Pancreas (tissue), 10 donors: ENCODE measurements at places on chromosomes 11 and 22.

DNA sequence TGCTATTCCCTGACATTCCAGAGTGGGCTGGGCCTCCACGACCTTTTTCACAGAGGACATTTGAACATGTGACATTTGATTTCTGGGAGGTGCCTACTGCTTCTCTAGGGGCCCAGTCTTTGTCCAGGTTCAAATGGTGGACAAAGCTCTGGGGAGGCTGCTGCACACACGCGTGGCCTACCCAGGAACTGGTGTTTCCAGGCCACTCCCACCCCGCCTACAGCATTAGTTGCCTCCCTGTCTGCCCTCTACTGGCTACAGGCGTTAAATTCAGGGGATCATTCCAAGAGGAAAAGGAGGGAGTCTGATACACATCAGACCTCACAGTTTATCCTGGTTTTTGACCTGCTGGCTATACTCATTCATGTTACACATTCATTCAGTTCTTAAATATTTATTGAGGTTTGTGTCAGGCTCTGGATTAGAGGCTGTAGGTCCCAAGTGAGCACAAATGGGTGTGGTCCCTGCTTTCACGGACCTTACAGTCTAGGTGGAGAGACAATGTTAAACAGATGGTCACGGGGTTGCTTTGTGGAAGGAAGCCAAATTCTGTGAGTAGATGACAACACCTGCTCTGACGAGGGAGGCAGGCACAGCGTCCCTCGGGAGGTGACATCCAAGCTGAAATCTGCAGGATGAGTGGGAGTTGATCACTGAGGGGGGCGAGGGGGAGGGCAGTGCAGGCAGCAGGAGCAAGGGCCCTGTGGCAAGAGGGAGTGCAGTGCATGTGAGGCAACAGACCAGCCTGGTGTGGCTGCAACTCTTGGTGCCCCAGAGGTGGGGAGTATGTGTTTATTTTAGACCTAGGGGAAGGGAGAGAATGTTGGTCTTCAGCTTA is 11.8 kb downstream of the TUB start:
- DNase-seq: no peak

- no peak for DNase-seq
Observed at GRCh38 chr11:134751766-134752165, 339.7 kb upstream of the B3GAT1 start.

DNA sequence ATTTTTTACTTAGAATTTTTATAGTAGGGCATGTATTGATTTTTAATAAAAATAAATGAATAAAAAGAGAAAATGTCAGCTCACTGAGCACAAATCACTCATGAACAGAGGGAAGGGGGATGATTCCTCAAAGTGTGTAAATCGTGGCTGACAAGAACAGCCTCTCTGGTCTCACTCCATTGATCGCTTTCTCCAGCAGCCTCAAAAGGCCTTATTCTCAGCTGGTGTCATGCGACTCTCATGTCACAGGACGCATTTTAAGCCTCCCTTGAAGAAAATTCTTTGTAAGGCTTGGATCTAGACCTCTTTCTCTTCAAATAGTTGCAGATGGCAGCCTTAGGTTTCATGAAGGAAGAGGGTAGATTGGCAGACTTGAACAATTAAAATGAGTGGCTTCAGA is 33.9 kb upstream of the SLC5A12 start:
- DNase-seq: no peak

- DNase-seq: no peak
Observed at GRCh38 chr11:97888641-97889040, 1132.1 kb upstream of the CNTN5 start.

GRCh38 chr11:3865388-3866193 is 10.1 kb downstream of the STIM1 start:
- DNase-seq: no peak

DNA sequence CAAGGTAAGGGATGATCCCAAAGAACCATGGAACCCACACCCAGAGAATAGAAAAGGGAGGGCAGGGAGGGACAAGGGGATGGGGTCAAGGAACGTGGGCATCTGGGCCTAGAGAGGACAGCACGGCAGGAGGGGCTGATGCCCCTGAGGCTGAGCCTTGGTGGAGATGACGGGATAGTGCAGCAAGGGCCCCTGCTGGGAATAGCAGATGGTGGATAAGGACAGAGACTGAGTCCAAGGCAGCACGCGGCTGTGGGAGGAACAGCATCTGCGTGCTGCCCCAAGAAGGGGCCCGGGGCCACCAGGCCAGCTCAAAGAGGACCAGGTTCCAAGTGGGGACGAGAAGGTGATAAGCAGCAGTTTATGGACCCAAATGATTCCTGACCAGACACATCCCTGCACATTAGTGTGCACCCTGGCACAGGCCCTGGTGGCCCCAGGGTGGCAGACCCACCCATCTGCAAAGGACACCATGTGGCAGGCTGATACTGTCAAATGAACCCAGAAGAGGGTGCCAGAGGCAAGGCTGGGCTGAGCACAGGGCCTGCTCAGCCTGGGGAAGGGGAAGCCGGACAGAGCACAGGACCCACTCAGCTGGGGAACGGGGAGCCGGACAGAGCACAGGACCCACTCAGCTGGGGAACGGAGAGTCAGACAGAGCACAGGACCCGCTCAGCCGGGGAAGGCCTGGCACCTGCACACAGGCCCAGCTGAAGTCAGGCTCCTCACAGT is 12.8 kb upstream of the TESMIN start:
- DNase-seq: no peak

DNA sequence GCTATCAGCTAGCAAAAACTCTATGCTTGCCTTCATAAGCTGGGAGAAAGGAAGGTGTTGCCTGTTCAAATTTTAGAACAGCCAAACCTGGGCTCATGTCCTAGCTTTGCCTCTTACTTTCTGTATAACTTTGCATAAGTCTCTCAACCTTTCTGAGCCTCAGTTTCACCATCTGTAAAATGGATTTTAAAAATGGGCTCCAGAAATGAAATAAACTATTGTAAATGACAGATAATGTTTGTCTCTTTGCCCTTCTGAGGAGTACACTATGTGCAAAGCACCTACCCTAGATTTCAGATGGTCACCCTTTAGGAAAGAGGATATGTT is 68.7 kb downstream of the FAM168A start:
- DNase-seq: no peak

DNA sequence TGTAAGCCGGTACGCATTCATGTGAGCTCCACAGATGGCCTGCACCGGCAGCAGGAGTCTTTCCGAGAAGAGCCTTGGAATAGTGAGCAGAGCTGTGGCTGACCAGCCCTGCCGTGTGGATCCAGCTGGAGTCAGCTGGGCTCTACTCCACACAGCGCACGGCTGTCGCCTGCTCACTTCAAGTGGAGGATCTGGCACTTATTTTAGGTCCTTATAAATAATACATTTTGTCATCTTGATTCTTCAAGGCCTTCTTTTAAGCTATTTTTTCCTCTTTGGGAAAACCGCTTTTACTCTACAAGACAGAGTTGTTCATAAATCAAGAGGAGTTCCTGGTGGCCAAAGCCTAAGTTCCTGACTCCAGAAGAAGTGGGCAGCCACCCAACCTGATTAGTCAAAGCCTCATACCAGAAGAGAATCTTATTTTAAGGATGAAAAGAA is 93.8 kb downstream of the KCNC1 start:
- DNase-seq: no peak

DNA sequence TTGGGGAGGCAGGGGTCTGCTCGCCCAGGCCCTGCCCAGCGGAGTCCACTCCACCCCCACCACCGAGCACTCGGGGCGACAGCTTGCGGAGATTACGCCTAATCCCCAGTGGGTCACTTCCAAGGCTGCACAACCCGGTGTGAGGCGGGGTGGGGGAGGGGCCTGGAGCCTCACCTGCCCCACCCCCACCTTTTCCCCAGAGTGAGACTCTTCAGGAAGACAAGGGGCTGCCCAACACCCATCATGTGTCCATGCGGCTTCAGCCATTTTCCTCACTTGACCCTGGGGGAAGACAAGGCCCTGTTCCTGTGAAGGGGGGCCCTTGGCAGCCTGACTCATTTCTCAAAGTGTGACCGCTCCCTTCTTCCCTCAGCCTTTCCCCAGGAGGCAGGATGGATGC is 12.5 kb downstream of the SYNGR1 start:
- DNase-seq: no peak

- DNase-seq: no peak
Observed at GRCh38 chr22:37329238-37330140, 47.2 kb downstream of the CYTH4 start.

- no peak for DNase-seq
Observed at GRCh38 chr11:1087961-1088926, 13.6 kb downstream of the MUC2 start.

GRCh38 chr11:17588721-17589120 is 41.7 kb downstream of the OTOG start:
- no peak for DNase-seq

GRCh38 chr11:108961095-108961494 is 296.2 kb downstream of the DDX10 start:
- no peak for DNase-seq

- DNase-seq: no peak
Observed at GRCh38 chr22:48973694-48974041, 854.0 kb downstream of the BRD1 start.

DNA sequence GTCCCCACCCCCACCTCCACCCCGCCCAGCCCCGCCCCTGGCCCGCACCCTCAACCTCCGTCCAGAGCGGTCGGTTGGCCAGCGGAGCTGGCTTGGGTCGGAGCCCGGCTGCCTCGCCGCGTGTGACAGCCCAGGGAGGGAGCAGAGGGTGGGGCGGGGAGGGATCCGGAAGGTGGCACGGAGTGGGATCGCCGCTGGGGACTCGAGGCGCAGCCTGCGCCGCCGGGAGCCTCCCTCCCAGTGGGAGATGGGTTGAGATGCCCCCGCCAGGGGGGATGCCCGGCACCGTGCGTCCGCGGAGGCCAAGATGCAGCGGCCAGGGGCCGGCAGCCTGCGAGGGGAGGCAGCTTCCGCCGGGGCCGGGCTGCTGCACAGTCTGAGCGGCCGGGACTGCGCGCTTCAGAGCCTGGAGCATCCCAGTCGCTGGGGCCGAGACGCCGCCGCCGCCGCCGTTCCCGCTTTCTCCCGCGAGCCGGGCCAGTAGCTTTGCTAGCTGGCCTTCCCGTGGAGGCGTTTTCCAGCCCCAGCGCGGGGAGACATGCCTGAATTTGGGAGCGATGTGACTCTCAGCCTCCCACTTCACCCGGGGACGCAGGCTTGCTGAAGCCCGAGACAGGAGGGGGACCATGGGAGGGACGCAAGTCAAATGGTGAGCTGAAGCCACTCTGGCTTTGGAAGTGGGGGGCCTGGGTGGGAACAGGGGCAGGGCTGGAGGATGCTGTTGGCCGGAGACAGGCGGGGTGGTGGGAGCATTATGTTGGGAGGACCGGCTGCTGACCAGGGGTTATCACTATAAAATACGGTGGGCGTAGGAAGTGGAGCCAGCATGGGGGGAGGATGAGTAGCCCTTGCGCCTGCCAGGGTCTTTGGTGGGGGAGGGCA is 40.2 kb downstream of the DIXDC1 start:
- DNase-seq: peak; percentile 49

GRCh38 chr11:120527111-120527761 is 15.7 kb downstream of the GRIK4 start:
- no peak for DNase-seq

- no peak for DNase-seq
Observed at GRCh38 chr11:79313530-79313913, 127.3 kb downstream of the TENM4 start.

DNA sequence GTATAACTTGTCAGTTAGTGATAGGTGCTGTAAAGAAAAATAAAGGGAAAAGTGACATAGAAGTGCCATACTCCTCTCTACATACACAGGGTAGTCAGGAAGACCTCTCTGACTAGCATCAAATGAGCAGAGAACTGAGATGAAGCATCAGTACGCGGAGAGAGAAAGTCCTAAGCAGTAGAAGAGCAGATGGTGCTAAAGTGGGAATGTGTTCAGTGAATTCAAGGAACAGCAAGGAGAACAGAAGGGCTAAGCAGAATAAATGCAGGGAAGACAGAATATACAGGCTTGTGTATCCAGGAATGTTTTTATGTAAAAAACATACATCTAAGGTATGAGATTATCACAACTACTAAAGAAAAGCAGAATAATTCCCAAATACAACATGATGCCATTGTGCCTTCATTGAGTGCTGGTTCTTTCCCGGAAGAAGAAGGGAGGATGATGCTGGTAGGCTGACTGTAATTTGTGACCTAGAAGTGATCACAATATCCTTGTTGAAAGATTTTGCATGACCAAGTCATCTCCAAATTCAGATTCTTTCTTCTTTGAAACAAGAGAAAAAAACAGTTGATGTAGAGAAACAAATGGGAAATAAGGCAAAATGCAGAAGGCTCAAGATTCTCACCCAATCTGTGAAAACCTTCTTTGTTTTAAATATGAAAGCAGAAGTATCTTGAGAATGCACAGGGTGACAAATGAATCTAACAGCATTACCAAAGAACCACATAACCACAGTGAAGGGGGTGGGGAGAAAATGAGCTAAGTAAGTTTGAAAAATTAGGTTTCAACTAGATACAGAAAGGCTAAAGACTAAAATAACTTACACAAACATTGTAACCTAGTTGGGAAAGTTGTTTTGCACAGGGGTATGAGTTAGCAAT is 20.5 kb downstream of the MRE11 start:
- DNase-seq: no peak

DNA sequence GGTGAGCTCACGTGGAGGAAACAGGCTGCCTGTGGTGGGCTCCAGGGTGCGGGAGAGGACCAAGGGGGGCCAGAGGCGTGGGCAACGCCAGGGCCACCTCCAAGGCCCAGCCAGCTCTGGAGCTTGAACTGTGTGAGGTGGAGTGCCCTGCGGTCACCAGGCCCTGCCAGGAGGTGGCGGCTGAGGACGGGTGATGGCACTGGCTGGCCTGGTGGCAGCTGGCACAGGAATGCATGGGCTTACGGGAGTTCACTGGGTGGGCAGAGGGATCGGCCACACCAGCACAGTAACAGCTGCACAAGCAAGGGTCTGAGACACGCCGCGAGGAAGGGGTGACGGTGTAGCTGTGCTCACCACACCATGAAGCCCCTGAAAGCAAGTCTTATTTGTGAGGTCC is 15.8 kb downstream of the TOLLIP start:
- peak; percentile 56 for DNase-seq

DNA sequence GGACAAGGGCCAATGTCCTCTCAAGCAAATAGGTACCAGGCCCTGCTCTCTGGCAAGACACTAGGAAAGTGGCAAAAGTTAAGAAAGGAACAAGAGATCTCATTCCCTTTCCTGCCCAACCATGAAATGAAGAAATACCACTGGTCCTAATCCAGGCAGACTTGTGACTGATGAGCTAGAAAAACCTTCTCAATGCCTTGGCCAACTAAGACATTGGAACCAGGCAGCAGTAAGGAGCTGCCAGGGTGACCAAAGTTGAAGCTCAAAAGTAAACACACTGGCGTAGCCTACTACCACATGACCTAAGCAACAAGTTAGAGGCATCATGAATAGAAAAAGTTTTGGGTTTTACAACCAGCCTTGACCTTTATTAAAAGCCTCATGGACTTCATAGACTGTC is 45.1 kb upstream of the CHST1 start:
- no peak for DNase-seq

GRCh38 chr11:16893456-16894066 is 120.7 kb downstream of the PLEKHA7 start:
- DNase-seq: no peak

GRCh38 chr22:39237318-39238100 is 7.3 kb downstream of the PDGFB start:
- no peak for DNase-seq
